Stimulated activated CD8-positive, alpha-beta memory T cell treated with anti-CD3 and anti-CD28 coated beads, Interleukin-4, amount 100 ng/mL, for 4 hours (primary cell): ENCODE measurements at places on chromosomes 2 and 18.

DNA sequence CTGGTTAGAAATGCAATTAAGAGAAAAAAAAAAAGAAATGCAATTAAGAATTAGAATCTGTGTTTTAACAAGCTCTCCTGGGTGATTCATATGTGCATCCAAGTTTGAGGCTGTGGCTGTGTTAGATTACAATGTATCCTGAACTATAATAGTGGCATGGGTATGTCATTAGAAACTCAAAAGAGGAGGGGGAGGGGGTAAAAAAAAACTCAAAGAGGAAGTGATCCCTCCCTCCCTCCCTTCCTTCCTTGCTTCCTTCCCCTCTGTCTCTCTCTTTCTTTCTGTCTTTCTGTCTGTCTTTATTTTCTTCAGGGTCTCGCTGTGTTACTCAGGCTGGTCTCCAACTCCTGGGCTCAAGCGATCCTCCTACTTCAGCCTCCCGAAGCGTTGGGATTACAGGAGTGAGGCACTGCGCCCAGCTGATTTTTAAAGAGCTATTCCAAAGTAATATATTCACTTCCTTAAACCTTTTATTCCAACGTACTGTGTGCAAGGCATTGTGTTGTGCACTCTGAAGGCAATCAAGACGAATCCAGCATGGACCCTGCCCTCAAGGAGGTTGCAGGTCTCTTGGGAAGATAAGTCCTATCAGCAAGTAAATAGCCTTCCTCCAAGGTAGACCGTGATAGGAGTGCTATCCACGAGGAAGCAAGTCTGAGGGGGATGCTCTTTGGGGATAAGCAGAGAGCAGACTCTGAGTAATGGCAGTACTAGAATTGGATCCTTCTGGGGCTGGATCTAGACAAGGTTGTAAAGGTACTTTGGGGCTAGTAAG lies 35.9 kb upstream of the MCFD2 start:
- DNase-seq, result no peak

- no peak for DNase-seq
These were observed 27.9 kb downstream of the SETBP1 start for GRCh38 chr18:44708451-44709083.

DNA sequence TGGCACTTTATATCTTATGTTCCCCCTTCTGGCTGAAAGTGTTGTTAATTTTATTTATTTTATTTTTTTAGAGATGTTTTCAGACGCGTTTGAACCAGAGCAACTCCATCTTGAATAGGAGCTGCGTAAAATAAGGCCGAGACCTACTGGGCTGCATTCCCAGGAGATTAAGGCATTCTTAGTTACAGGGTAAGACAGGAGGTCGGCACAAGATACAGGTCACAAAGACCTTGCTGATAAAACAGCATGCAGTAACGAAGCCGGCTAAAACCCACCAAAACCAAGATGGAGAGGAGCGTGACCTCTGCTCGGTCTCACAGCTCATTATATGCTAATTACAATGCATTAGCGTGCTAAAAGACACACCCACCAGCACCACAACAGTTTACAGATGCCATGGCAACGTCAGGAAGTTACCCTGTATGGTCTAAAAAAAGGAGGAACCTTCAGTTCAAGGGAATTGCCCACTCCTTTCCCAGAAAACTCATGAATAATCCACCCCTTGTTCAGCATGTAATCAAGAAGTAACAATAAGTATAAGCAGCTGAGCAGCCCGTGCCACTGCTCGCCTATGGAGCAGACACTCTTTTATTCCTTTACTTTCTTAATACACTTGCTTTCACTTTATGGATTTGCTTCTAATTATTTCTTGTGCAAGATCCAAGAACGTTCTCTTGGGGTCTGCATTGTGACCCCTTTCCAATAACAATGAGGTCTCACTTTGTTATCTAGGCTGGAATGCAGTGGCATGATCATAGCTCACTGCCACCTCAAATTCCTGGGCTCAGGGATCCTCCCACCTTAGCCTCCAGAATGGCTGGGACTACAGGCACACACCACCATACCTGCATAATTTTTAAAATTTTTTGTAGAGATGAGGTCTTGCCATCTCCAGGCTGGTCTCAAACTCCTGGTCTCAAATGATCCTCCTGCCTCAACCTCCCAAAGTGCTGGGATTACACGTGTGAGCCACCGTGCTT lies 55.9 kb downstream of the CACNB4 start:
- DNase-seq, result no peak

GRCh38 chr2:98545591-98545990 lies 62.7 kb downstream of the COA5 start:
- no peak for DNase-seq

DNA sequence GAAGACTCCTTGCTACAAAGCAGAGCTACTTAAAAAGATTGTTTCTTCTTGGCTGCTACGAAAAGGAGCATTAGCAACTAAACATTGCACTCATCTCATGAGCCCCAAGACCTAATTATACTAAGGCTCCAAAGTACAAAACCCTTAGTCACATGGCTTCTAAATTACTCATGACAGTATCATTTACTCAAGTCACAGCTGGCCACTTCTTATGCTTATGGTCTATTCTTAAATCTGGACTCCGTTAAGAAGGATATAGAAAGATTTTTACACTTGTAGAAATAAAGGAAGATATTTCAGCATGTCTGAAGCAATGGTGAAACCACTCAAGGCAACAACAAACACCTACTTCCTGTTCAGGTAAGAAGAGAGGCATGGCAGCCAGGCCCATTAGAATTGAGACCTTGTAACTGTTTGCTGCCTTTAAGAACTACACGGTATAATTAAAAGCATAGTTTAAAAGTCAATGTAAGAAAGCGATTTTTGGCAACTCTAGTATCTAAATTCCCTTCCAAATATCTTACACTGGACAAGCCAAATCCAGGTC lies 12.7 kb downstream of the ANKRD44 start:
- DNase-seq, result no peak

- DNase-seq, result no peak
These were observed 327.2 kb upstream of the PKDCC start for GRCh38 chr2:41720331-41721251.

- DNase-seq, result no peak
These were observed 503.6 kb upstream of the SYT4 start for GRCh38 chr18:43780782-43781340.

GRCh38 chr2:197156771-197157170 lies 153.8 kb downstream of the ANKRD44 start:
- no peak for DNase-seq

DNA sequence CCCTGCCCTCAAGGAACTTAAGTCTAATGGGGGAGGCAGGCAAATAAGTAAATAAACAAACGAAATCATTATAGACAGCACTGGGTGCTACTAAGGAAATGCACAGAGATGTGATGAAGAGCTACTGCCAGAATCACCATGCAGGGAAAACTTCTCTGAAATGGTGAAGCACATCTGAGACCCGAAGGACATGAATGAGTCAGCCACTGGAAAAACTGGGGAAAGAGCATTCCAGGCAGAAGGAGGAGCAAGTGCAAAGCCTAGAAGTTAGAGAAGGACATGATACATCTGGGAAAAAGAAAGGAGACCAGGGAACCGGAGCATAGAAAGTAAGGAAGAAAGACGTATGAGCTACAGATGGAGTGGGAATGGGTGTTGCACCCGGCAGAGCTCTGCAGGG lies 56.8 kb downstream of the TGFA start:
- no peak for DNase-seq

DNA sequence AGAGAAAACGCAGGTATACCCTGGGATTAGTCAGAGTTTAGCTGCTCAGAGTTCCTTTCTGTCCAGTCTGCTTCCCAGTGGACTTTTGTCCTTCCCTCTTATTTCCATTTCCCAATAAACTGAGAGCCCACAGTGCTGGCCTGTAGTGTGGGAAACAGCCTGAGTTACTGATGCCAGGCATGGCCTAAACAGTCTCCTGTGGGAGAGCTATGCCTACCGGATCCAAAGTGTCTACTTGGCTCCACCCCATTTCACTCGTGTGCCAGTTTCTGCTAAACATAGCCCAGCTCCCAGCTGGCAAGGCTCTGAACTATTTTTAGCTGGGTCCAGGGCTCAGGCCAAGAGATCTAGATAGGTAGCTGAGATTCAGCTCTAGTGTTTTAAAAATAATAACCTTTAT lies 15.6 kb upstream of the PPP1CB start:
- DNase-seq, result no peak

DNA sequence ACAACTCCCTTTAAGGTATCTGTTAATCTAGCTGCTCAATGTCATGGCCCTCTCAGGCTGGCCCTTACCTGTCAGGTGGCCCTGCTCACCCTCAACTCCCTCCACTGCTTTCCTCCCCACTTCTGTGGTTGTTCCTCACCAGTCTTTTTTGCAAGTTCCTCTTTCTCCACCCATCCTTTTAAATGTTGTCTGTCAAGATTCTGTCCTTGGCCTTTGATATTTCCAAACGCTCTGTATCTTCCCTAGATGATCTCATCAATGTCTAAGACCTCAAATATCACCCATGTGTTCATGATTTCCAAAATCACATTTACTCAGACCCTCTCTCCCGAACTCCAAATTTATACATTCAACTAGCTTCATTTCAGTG lies 3.5 kb downstream of the PTPN2 start:
- no peak for DNase-seq

- no peak for DNase-seq
These were observed 226.9 kb downstream of the TMEM163 start for GRCh38 chr2:134491771-134492441.

DNA sequence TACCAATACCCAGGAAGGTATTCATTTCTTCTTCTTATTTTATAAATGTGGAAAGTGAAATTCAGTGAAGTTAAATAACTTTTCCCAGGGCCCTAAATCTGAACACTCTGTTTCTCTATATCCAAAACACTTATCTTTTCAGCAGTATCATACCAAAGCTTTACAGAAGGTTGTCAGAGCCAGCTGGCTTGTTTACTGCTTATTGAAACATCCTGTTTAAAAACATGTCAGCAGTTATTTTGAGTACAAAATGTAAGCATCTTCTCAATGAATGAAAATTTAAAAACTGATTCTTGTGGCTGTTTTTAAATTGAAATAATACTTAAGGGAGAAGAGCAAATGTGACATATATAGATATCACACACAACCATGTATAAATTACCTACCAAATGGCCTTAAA lies 11.3 kb upstream of the CDH19 start:
- DNase-seq, result no peak

- DNase-seq, result no peak
These were observed 54.1 kb upstream of the MEX3C start for GRCh38 chr18:51251625-51252024.

DNA sequence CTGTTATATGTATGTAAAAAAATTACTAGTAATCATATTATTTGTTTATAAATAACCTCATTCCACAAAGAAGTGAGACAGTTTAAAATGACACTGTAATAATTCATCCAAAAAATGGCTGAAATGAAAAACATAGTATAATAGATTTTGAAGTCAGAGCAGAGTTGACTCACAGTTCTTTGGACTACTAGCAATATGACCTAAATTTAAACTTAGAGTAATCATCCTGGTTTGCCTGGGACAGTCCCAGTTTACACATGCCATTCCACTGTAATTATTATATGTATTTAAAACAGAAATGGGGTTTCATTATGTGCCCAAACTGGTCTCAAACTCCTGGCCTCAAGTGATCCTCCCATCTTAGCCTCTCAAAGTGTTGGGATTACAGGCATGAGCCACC lies 48.3 kb downstream of the CCDC88A start:
- no peak for DNase-seq

GRCh38 chr18:29164020-29164706 lies 987.2 kb upstream of the CDH2 start:
- no peak for DNase-seq

DNA sequence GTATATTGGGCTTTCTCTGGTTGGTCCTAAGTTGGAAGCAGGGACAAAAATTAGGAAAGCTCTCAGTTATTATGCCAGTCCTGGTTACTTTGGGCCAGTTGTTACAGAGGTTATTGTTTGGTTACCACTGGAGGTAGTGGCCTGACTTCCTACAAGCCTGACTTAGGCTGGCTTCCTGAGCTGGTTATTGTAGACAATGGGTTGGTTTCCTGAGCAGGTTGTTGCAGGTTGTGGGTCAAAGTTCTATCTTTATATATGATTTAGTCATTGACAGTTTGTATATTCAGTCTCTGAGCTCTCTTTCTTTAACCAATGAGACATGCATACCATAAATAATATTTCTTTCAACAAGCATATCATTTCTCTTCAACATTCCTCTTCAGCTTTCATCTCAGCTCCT lies 58.7 kb upstream of the RPE start:
- DNase-seq, result no peak

GRCh38 chr2:176270100-176270750 lies 983 bp downstream of the MTX2 start:
- no peak for DNase-seq

- DNase-seq, result no peak
These were observed 28.1 kb upstream of the MREG start for GRCh38 chr2:216041438-216041837.

DNA sequence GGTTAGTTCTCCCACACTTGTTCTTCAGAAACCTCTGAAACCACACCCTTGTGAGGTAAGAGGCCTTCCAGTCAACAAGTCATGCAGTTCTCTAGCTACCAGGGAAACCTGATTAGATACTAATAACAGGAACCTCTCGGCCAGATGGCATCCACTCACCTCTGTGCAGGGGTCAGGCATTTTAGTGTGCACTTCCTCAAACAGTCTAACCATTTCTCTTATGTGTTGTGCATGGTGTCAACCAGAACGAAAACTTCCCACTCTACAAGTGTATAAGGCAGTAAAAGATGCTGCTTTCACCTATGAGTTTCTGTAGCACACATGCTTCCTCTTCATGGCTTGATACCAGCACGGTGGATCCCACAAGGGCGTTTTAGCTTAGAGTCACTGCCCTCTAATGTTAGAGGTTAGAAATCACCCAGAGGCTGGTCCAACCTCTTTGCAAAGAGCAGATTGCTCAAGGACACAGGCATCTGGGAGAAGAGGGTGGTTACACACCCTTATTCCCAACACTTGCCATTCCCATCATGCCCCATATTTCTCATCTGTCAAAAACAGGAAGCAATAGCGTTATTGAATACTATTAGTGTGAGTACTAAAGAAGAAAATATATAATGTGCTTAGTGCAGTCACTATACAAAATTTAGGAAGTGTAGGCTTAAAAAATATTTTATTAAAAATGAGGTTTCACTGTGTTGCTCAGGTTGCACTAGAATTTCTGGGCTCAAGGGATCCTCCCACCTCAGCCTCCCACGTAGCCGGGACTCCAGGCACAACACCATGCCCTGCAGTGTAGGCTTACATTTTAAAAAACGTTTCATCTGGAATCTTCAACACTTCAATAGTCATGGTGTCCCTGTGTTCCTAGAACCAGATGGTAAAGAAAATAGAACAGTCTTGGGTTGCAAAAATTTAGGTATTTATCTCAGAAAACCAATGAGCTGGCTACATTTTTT lies 34.5 kb upstream of the RAB31 start:
- DNase-seq, result no peak
